Panc1 (cell line): ENCODE measurements at places on chromosomes 6 and 20.

- DNase-seq, result no peak
Measured at GRCh38 chr6:153074761-153075160, 56.3 kb downstream of the RGS17 start.

GRCh38 chr6:115945812-115946211 is 114.9 kb downstream of the FRK start:
- DNase-seq, result no peak

GRCh38 chr6:138117376-138117914 is 10.2 kb upstream of the PERP start:
- no peak for DNase-seq

GRCh38 chr6:62391358-62391757 is 105.3 kb upstream of the KHDRBS2 start:
- no peak for DNase-seq

- DNase-seq, result no peak
Measured at GRCh38 chr6:26493258-26493657, 6.8 kb upstream of the BTN1A1 start.

DNA sequence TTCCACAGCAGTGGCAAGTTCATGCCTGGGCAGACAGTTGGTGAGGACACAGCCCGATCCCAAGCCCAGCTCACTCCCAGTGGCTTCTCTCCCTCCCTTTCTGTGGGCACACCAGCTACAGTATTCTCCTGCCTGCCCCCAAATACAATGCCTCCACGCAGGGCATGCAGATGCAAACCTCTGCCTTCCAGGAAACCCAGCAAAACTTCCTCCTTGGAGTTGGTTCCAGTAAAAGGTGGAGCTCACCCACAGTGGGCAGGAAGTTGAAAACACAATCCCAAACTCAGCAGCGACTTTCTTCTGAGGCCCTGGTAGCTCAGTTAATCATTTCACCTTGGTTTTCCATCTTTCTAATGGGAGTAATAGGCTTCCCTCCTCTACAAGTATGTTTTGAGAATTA is 93.7 kb downstream of the LY86 start:
- no peak for DNase-seq
